ENCODE measurements at places on chromosomes 4 and X.

DNA sequence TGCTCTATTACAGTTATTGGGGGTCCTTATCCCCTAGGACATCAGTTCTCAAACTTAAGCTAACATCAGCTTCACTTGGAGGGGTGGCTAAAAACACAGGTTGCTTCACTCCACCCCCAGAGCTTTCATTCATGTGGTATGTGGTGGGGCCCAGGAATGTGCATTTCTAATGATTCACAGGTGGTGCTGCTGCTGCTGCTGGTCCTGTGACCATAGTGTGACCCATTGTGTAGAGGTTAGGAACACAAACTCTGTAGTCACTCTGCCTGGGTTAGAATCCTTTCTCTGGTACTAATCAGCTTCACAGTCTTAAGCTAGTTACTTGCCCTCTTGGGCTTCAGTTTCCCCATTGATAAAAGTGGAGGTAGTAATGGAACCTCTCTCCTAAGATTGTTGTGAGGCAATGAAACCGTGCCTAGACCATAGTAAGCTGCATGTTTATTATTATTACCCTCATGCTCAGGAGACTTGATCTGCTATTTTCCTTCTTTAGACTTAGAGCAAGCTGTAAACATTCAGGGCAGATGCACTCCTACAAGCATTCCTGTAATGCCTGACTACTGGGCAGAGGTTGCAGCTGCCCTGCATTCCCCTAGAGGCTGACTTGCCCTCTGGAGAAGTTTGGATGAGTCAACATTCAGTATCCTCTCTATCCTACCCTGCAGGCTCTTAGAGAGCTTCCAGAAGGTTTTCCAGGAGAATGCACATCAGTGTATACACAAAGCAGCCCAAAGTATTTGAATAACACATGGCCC, 94.1 kb upstream of the ACSL4 start:
- no peak for DNase-seq

DNA sequence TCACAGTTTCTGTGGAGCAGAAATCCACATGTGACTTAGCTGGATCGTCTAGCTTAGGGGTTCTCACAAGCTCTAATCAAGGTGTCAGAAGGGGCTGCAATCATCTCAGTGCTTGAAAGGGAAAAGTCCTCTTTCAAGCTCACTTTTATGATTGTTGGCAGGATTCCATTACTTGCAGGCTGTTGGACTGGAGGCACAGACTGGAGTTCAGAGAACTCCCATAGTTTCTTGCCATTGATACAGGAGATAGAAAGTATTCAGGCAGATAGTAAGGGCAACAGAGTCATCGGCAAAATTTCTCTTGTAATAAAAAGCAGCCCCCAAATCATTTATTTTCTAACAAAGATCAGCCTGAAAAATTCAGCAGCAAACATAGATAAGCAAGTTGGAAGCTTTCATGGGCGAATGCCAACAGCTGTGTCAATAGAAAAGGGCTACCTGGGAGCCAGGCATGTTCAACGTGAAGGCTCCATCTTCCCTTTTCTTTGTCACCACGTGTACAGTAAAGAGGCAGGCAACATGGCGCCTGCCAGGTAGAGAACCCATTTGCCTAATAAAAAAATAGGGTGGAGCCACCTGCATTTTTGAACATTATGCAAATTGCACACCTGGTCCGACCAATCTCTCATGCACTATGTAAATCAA, 64.4 kb downstream of the CXCL13 start:
- no peak for DNase-seq

- no peak for DNase-seq
Observed at GRCh38 chr4:140243278-140243753, 89.3 kb upstream of the MAML3 start.

GRCh38 chr4:142567199-142567598, 278.9 kb downstream of the INPP4B start:
- DNase-seq = no peak

DNA sequence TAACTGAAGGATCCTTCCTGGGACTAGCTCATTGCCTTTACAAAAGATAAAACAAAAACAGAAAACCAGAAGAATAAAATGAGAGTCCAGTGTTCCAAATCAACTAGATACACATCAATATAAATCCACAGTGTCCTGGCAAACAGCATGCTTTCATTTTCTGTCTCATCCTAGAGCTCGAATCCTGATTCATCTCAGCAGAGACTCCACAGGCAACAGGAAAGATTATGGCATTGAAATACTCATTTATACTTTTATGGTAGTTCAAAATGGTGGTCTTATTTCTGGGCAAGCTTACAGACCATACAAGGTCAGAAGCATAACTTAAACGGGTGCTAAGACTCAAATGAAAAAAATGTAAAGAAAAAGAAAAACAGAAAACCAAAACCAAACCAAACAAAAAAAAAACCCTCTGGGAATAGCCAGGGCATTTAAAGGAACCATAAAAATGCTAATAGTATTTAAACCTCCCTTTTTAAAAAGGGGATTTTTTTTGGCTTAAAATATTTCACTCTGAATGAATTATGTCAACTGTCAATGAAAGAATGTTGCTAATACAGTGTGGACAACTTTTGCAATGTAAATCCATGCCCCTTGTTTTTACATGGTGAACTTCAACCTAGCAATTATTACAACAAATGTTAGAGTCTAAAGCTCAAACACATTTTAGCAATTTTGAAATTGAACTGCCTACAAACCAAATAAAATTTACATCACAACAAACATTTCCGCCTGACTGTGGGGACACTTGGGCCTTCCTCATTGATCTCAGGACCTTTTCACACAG, 57.9 kb downstream of the GPR101 start:
- no peak for DNase-seq

- no peak for DNase-seq
Observed at GRCh38 chr4:52577624-52577962, 81.5 kb downstream of the USP46 start.

GRCh38 chrX:109782994-109783700, 50.1 kb upstream of the ACSL4 start:
- no peak for DNase-seq

DNA sequence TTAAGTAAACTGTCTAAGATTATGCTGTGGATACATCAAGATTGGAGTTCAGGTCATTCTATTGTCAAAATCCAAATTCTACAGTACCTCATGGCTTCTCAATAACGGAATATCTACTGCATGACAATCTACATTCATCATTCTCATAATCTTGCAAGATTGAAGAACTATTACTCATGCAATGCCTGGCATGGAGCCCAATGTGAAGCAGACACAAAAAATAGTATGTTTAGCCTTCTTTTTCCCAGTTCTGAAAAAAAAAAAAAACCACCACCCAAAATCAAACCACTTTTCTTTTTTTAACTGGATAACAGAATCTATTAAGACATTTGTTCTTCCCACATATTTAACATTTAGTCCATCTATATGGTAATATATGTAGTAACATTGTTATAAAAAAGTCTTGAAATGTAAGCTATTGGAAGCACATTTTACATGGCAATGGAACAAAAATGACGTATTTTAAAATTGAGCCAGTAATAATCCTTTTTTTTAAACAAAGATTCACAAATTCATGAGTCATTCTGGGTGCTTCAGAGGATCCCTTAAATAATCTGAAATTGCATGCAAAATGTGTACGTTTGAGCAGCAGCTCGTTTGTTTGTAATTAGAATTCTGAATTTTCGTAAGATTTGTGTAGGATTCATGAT, 232.2 kb upstream of the FMR1 start:
- DNase-seq = no peak

DNA sequence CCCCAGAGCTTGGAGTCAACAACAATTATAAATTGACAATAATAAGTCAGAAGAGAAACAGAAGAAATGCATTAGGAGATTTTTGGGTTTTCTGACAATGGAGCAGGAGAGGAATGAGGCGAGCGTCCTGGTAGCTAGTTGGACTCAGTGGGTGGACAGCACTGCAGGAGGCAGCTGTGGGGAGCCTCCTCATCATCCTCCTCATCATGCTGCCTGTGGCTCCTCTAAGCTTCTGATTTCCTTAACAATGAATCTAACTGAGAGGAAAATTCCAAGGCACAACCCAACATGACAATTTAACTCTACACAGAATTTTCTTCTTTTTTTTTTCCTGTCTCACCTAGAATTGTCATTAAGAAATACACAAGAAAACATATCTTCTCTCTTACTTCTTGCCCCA, 357.1 kb upstream of the NOCT start:
- no peak for DNase-seq

GRCh38 chr4:149630064-149630463, 185.6 kb downstream of the IQCM start:
- DNase-seq = no peak

- no peak for DNase-seq
Observed at GRCh38 chr4:55906989-55907388, 41.8 kb upstream of the CEP135 start.

DNA sequence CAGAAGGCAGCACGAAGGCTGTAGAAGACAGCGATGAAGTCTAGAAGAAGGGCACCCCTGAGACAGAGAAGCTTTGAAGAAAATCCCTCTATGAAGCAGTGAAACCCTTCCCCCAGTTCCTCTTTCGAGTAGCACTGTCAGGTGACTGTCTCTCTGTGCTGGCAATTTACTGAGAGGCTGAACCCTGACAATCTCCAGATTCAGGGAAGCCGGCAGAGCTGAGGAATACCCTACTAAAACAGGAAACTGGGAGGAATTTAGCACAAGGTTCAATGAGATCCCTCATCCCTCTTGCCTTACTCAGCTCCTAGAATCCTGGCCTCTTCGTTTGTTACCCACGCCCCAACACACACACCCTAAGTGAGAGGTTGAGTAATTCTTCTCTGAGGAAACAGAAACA, 239.7 kb upstream of the NOCT start:
- no peak for DNase-seq

DNA sequence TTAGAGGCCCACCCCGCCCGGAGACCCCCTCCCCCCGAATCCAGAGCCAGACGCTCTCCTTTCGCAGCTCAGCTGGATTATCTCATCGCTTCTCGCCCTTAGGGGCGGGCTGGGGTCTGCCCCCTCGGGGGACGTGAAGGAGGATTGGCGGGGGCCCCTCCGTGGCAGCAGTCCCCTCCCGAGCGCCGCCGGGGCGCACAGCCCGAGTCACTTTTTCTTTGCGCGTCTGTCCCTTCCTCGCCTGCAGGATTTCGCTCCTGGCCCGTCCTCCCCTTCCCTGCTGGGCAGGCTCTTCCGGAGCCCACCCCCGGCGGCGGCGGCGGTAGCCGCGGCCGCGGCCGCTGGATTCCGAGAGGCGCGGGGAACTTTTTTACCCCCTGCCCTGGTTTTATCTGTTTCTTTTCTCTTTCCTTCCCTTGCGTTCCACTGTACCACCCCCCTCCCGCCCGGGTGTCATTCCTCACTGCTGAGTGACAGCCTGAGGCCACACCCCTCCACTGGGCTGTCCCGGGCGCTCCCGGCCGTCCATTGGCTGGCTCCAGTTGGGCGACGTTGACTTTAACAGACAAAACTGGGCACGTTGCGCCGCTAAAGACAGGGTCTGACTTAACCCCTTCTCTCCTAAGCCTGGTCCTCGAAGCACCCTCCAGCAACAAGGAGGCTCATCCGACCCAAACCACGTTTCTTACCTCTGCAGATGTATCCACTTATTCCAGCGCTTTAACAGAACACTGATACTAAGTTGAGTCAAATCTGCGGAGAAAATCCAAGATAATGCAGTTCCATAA, 492 bp upstream of the NKX3-2 start:
- peak; percentile 79 for DNase-seq

GRCh38 chr4:7733801-7734650, 205.6 kb downstream of the AFAP1 start:
- DNase-seq = no peak

- DNase-seq = no peak
Observed at GRCh38 chr4:113602646-113603228, 158.8 kb downstream of the CAMK2D start.

Data from testis (tissue), 5 donors.